ENCODE measurements at places on chromosomes 7 and 10.

DNA sequence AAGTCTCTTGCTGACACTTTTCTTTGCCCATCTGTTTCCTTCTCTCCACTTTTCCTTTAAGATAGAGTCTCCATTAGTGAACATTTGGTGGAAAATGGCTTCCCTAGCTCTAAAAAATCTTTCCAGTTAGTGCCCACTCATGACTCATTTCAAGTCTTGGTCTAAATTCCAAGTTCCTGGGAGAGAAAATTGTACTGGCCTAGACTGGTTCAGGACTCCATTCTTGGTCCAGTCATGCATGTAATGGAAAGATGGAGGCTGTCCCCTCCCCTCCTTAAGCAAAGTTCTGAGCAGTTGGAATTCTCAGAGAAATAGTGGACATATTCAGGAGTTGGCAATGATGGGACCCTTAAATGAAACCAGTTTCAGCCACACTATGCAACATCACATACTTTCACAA is 3.8 kb upstream of the ALDH18A1 start:
- DNase-seq, result peak; percentile 36

DNA sequence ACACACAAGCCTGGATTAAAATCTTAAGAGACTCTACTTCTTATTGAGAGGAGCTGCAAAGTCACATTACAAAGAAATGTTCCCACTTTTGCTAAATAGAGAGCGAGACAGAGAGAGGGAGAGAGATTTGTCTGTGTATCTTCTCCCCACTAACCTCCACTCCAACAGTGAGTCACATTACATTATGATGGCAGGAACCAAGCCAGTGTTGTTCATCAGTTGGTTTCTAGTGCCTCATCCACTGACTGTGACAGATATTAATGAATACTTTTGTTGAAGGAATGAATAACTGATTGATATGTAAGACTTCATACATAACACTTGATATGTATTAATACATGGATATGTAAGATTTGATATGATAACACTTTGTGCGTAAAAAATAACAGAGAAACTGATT is 258.2 kb upstream of the SORCS1 start:
- DNase-seq, result no peak

DNA sequence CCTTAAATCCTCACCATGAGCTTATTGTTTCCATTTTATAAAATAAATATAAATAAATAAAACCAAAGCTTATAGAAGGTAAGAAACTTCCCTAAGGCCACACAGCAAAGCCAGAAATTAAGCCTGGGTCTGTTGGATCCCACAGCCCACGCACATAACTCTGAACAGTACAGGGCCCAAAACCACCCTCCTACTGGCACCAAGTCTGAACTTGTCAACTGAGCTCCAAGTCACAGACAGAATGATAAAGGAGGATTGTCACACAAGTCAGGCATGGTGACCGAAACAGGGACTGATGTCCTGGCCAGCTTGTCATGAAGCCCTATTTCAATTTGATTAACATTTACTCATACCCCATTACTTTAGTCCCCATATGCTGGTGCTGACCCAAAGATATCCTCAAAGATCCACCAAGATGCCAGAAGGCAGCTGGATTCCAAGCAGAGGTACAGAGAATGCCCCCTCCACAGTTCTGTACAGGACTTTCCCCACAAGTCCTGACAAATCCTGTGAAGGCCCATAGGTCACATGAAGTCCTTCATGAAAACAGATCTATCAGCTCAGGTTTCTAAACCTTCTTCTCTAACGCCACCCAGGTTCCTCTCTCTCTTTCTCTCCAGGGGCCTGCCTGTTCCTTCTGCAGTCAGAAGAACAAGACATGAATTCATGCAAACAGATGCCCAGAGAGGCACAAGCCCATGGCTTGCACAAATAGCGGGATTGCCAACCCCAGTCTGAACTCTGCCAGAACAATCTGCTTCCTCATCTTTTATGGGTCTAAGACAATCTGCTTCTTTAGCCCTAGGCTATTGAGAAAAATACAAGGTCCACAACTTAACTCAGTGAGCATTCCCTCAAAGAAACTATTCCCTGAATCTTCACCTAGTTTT is 60.9 kb downstream of the GLI3 start:
- no peak for DNase-seq

- DNase-seq, result no peak
Measured at GRCh38 chr7:31935124-31936054, 134.8 kb downstream of the PDE1C start.

DNA sequence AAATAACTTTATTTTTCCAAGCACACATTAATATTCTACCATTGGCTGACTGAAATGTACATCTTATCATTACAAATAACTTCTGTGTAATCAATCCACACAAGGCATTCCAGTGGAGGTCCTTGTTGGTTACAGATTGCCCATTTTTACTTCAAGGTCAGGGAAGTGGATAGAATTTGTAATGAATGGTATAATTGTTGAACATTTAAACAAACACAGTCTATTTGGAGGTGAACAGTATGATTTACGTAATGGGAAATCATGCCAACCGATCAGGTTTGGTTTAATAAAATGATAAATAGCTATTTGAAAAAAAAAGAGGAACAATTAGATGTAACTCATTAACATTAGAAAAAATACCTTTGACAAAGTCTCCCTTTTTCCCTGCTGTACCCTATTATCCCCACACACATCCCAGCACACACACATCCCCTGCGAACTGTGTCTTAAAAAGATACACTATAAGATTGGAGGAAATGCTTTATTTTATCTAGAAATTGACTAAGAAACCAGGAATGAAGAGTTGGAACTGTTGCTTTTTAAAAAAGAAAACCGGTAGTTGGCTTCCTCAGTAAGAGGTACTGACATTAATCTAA is 19.0 kb upstream of the ASZ1 start:
- DNase-seq, result no peak

GRCh38 chr7:71348821-71349681 is 217.1 kb downstream of the GALNT17 start:
- no peak for DNase-seq

- DNase-seq, result no peak
Measured at GRCh38 chr10:3094609-3095036, 27.3 kb downstream of the PFKP start.

DNA sequence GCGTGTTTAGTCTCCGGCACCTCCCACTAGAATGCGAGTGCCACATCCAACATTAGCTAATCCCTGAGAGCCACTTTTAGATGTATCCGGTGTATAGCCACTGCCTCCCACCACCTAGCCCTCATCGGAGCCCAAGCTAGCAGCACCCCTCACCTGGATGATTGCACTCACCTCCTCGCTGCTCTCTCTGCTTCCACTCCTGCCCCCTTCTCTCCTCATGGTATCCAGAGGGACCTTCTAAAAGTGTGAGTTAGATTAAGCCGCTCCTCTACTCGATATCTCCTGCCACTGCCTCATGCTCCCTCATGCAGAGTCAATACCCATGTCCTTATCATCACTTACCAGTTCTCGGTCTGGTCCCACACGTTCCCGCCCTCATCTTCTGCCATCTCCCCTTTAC is 125.3 kb downstream of the RAB11FIP2 start:
- DNase-seq, result no peak

GRCh38 chr7:145276118-145276517 is 440.3 kb upstream of the TPK1 start:
- DNase-seq, result no peak

GRCh38 chr7:128358233-128358632 is 3.3 kb downstream of the PRRT4 start:
- DNase-seq, result no peak

DNA sequence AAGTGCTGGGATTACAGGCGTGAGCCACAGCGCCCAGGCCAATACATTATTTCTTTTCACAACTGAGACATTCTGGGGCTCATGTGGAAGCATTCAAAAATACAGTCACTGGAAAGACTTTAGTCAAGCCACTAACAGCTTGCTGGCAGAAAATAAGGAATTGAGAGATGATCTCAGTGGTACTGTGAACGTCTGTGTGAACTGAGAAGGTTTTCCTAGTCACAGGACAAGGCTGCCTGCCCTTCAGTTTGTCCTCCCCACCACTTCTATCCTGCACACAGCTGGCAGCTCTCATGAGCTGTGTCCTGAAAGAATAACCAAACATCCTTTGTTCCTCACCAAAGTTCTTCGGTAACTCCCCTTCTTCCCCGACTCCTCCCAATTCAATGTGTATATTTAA is 31.3 kb upstream of the ITGA8 start:
- no peak for DNase-seq

DNA sequence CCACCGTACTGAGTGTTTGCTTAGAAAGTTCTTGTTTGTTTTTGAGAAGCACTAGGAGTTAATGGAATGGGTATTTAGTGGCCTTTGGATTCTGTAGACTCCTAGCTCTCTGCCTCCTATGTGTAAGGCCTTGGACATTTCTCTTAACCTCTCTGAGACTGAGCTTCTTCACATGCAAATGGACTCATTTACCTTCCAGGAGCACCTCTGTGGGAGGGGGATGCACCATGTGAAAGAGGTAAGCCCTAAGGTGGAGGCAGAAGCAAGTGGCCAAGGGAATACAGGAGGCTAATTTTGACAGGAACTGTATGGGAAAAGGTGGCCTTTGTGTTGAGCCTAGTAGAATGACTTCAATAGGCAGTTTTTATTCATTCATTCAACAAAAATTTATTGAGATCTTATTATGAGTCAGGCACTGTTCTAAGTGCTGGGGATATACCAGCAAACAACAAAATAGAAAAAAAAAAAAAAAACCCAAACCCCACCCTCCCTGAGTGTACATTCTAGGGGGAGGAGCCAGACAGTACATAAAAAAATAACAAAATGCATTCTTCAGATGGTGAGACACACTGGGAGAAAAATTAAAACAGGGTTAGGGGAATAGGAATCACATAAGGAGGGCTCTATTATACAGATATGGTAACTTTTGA is 9.2 kb upstream of the EPHA1 start:
- no peak for DNase-seq

DNA sequence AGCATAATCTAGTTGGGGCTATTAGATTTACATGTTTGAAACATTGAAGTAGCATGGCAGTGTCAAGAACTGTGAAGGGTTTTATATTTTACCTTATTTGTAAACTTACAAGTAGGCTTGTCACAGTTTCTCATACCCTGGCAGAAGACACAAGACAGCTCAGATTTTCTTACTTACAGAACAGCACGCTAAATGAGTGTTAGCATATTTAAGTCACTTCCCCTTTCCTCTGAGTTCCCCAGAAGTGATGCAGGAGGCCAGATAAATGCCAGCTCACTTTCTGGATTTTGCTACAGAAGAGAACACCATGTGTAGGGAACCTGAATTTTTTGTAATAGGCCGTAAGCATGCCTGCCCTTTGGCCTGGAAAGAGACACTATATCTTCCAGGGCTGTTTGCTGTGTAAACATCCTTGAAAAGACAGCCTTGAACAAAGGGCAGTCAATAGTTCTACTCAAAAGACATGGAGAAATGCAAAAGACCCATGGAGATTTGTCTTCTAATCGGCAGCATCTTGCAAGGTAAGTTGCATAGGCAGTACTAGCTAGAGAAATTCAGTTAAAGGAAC is 279.1 kb downstream of the PHF14 start:
- no peak for DNase-seq

DNA sequence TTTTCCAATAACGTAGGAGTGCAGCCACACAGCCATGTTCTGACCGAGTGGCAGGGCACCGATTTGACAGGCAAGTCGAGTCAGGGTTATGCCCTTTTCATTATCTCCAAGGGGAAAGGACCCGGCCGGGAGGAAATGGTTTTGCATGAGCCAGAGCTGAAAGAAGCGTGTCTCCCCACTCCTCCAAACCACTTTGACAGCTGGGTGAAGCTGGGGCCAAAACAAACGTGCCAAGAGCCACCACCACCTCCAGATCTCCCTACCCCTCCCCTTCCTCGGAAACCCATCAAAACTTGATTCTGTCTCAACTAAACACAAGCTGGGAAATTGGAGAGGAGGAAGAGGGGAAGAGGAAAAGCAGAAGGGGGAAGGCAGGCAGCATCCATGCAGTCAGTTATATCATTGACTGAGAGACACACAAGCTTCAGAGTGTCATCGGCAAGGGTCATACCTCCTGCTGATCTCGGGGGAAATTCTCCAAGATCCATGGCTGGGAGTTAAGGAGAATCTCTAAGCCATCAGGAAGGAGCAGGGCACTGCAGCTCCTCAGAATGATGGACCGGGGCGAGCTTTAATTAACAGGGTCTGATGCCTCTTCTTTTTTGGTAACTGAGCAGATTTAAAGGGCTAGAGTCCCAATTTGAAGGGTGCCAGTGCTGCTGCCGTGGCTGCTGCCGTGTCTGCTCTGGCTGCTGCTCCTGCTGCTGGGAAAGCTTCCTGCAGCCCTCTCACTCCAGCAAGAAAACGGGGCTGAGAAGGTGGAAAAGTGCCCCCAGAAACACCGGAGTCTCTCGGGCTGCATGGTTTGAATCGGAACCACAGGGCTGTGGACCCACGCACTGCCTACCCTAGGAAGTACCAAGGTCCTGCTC is 34.7 kb upstream of the CALN1 start:
- no peak for DNase-seq

DNA sequence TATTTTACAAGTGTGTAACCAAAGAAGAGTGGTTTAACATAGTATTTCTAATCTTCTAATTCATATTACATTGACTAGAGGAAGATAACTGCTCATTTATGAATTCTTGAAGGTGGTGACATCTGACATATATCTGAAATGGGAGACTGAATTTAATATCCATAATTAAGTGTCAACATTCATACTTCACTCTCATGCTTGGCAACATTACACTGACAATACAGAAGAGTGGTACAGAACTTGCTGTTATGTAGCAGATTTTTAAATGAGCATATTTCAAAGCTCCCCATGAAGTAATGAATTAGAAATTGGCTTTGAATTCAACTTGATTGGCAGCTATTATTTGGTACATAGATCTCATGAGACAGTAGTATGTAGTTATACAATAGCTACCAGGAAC is 125.8 kb upstream of the POT1 start:
- no peak for DNase-seq

DNA sequence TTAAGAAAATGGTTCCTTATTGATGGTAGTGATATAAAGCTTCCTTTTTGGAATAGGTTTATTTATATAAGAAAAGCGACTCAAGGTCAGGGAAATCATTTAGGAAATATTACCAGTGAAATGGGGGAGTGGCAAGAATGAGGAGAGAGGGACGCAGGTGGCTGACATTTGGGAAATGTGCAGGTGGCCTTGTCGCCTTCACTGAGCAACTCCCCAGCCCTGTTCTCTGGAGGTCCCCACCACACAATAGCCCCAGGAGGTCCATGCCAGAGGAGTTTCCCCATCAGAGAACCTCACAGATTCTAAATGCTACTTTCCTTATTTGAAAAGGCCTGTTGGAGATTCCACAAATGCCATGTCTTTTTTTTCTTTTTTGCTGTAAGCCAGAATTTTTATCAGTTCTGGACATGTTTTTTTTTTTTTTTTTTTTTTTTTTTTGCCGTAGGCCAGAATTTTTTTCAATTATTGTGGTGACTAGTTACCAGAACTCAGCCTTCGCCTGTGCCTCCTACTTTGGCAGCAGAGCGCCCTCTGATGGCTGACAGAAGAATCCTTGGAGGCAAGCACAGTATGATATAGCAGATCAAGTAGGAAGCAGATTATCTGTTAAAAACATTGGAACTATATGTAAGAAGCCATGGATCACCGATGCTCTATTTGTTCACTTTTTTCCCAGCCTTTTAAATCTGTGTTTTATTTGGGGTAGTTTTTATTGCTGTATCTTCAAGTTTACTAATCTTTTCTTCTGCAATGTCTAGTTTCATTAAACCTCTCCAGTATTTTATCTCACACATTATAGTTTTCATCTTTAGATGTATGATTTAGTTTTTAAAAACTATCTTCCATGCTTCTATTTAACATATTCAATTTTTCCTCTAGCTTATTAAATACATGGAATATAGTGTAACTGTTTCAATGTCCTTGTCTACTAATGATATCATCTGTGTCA is 18.6 kb downstream of the OPALIN start:
- DNase-seq, result peak; percentile 48

All from Caki2 (cell line).